EH (cell line): ENCODE measurements at places on chromosomes 16 and 17.

GRCh38 chr17:38603786-38604478 lies 1.8 kb downstream of the SRCIN1 start:
- DNase-seq: no peak

DNA sequence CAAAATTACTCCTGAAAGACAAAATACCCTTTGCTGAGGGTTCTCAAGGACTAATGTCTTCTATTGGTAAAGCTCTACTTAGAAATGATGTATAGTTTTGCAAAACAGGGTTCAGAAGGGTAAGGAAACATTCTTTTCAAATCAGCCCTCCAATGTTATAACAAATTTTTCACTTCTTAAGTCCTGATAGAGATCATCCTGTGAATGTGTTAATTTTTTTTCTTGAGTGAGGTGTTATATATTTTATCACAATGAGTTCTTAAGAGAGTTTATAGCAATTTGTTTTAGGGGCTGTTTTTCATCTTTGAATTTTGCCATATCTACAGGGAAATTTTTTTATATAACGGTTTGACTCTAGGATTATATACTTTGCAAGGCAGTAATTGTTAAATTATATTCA lies 29.5 kb downstream of the CYB5B start:
- no peak for DNase-seq

GRCh38 chr17:81043725-81044427 lies 8.9 kb downstream of the BAIAP2 start:
- DNase-seq: peak; percentile 64

DNA sequence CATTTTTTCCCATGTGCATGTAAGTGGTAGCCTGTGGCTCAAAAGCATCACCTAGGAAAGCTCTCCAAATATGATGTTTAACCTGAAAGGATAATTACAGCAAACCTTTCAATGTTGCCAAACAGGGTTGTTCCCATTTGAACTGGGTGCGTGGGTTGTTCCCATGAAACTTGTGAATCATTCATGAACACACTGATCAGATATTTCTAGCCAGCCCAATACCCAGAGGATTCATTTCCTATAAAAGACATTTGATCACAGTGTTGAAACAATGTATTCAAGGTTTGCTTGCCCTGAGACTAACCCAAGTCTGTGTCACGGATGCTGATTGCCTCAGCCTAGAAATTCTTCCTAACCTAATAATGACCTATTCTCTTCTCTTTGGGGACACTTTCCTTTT lies 12.9 kb downstream of the KRT39 start:
- peak; percentile 73 for DNase-seq

- DNase-seq: no peak
Observed at GRCh38 chr16:28616636-28617035, 6.8 kb upstream of the SULT1A1 start.

DNA sequence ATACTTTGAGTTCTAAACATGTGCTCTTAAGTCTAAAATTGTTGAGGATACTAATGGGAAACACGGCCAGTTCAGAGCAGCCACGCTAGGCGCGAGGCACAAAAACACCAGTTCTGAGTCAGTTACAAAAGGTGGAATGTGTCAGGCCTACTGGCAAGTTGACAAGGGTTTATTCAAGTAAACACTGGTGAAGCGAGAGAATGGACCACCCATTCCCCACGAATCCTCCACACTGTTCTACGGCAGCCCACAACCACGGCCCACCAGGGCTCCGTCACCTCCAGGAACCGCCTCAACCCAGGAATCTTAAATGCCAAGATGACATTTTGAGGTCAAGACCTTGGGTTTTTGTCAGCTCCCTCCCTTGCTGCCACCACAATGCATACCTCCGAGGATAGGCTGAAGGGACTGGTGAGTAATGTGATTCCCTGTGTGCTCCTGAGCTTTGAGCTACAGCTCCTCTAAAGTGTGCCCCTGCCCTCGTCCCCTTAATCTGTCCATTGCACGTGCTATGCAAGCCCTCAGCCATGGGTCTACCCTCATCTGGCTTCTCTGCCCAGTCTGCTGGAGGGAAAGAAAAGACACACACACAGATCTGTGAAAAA lies 28.5 kb upstream of the TRAP1 start:
- DNase-seq: peak; percentile 18

DNA sequence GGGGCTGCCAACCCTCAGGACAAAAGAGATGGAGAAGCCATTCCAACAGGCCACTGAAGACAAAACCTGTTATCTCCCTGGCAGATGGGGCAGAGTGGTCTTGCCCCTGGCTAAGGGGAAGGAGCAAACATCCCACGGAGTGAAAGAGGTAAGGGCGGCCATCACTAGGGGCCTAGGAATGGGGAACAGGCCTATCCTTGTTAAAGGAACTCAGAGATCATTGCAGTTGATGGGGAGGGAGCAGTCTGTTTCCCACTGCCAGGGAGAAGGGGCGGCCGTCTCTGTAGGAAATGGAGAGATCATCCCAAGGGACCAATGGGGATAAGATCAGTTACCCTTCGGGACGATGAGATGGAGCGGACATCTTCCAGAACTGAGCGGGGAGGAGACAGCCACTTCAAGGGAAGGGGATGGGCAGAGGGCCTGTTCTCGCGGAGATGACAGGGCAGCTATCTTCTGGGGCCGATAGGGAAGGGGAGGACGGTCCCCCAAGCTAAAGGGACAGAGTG lies 581 bp upstream of the TMEM208 start:
- DNase-seq: no peak

GRCh38 chr16:392450-393030 lies 4.5 kb upstream of the NME4 start:
- DNase-seq: no peak

DNA sequence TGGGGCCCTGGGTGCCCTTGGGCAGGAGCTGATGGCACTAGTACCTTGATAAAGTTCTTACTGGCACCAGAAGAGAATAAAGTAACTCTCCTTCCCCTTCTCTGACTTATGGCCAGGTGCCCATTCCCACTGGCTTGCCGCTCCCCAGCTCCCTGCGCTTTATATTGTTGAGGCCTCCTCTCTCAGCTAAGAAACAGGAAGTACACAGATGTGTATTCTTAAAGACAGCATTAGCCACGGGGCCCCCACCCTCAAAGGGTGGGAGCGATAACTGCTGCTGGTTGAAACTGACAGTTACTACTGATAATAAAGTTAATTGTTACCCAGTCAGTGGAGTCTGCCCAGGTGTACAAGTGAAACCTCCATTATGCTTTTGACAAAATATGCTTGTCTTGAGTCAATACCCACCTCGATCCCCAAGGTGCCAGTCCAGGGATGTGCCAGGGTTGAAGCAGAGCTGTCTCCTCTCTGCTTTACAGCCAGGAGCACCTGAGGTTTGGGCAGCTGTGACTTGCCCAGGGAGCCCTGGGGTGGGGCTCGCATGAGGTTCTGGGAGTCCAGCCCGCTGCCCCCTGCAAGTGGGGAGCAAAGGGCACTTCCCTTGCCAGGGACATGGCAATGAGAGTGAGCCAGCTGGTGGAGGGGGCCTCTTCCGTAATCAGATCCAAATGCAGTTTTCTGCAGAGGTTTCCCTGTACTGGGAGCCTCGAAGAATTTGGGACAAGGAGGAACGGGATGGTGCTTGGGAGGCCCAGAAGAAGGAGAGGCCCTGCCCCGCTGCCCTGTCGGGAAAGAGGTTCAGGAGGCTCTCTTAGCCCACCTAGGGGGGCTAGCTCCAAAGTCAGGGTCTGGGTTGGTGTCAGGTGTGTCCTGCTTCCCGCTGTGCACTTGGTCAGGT lies 5.4 kb upstream of the CLDN9 start:
- no peak for DNase-seq

DNA sequence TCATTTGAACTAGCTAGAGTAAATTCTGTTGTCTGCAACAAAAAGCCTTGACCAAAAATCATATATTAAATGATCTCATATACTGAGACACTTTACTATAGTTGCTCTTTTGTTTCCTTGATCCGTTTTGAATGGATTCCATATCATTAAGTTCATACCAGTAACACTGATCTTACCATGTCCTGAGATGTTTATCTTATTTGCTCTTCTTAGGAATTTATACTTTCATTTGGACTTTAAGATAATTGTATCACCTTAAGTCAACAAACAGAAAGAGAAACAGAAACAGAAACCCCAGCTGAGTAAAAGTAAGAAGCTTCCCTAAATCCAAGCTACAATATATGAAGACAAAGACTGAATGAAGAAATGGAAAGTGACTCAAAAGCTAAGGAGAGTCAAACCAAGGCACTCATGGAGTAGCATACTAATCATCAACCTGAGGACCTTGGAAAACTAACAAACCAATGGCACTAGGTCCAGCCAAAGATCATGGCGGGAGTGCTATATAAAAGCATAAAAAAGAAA lies 106.5 kb upstream of the COX10 start:
- no peak for DNase-seq

DNA sequence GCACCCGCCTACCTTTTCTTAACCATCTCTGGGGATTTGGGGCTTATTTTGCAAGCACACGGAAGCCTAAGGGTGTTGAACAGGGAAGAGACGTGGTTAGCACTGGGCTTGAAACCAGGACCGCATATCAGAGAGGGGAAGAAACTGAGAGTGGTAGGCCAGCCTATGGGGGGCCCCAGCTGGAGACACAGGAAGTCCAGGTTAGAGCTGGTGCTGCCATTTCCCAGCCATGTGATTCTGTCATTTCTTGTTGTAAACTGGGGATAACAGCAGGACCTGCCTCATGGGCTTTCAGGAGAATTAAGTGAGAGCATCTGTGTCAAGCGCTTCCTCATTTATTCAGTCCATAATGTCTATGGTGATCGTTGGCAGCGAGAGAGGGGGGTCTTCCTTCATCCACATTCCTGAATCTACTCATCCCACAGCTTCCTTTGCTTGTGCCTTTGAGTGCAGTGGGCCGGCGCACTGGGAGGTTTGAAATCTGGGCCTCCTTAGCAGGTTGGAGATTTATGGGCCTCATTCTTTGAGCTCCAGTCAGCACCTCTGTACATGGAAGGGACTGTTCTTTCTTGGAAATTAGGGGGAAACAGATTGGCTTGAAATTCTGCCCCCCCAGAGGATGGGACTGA lies 20.1 kb downstream of the NKD1 start:
- no peak for DNase-seq

GRCh38 chr16:87255866-87256265 lies 61.3 kb downstream of the C16orf95 start:
- DNase-seq: no peak

- DNase-seq: no peak
Observed at GRCh38 chr17:14747603-14747950, 446.7 kb downstream of the HS3ST3B1 start.

DNA sequence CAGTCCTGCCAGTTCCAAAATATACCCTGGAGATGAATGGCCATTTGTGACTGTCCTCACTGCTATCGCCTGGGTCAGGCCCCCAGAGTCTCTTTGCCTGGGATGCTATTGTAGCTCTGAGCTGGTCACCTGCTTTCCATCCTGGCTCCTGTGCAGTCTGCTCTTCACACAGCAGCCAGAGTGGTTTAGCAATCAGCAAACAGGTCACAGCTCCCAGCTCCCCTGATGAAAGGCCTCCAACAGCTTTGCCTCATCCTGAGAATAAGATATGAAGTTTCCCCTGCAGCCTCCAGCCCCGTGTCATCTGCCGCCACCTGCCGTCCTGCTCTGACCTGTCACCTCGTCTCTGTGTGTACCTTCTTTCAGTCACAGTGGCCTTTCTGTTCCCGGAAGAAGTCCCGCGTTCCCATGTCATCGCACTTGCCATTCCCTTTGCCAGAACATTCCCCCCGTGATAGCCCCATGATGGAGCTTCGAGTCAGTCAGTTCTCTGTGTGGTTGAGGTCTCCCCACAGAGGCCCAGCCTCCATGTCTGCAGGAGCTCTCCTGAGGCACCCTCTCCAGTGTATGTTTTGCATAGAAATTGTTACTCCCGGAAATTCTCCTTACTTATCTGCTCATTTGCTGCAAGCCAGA lies 281.5 kb downstream of the SNX29 start:
- DNase-seq: no peak

GRCh38 chr16:12330946-12331345 lies 354.4 kb downstream of the SNX29 start:
- DNase-seq: no peak

GRCh38 chr16:66551348-66551759 lies 1.0 kb upstream of the CKLF start:
- DNase-seq: peak; percentile 41

DNA sequence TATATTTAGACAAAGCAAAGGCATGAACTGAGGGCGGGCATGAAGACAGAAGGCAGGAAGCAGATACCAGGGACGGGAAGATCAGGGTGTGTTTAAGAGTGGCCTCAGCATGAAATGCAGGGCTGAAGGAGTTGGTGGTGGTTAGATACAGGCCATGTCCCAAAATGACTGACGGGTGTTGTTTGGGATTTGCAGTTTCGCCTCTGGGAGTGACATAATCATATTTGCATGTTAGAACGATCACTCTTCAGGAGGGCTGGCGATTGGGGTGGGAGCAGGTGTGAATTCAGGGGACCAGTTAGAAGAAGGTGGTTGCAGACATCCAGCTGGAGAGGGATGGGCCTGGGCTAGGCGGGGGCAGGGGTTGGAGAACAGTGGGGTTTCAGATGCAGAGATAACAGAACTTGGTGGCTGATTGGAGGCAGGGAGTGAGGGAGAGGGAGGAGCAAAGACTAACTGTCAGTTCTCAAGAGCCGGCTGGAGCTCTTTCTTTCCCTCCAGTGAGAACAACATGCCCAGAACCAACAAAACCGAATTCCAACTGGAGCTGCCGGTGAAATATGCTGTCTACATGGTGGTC lies 27.2 kb upstream of the ITGAX start:
- no peak for DNase-seq

DNA sequence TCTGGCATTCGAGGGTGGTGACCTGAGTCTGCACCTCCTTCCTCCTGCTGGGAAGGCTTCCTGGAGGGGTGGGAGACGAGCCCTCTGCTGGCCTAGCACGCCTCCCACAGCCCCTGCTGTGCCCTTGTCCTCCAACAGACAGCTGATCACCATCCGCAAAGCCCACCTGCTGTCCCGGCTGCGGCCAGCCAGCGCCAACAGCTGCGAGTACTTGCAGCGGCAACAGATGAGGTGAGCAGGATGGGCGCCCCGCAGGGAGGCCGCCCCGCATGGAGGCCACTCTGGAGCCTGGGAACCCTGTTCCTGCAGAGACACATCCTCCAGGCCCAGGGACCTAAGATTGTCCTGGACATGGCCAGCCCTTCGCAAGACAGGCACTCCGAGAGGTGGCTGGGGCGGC lies 21.6 kb downstream of the UBALD1 start:
- no peak for DNase-seq

DNA sequence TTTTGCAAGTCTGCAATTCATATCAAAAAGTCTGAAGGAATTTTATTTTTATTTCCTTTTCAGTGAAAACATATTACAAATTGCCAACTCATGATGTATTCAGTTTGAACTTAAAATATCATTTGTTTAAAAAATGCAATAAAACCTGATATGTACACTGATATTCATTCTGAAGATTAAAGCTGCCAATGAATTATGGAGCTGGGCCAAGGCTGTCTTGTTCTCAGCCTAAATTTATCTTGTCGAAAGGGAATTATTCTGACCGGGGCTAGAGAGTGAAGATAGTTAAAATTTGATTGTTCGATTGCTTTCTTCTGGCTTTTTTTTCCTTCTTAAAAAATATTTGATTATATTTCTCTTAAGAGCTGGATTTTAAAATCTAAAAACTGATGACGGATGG lies 54.0 kb upstream of the RBFOX1 start:
- DNase-seq: no peak
